ENCODE measurements at places on chromosomes 2 and 18.

DNA sequence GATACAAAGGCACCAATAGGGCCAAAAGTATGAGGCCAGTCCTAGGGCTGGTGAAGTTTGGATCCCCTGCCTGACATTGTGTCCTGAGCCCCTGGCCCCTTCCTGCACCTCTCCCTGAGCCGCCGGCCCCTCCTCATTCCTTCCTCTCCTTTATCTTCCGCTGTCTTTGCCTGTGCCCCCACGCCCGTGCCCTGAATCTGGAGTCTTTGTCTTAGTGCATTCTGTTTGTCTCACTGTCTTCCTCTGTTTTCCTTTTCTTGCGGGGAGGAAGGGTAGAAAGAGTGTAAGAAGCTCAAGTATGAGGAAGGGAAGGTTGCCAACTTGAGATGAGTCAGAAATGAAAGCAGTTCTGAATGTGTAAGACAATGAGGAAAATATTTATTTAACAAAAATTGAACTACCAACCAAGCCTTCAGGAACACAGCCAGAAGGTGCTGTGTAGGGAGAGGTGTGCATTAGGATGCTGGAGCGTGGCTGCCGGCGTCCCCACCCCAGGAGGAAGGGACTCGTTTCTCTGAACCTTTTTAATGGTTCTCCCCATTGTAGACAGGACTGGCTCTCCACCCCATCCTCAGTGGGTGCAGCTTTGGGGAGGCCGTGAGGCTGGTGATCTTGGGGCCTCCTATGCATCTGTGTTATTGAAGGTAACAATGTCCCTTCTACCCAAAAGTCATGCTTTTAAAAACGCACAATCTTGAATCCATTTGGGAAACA lies 133.1 kb downstream of the NEDD4L start:
- no peak overlapping the region for H3K4me3 ChIP-seq
- DNase-seq, result peak; percentile 48
- H3K27ac ChIP-seq, result no peak overlapping the region
- peaks cover 13% of the 10 kb centered on the region for H3K4me1 ChIP-seq

DNA sequence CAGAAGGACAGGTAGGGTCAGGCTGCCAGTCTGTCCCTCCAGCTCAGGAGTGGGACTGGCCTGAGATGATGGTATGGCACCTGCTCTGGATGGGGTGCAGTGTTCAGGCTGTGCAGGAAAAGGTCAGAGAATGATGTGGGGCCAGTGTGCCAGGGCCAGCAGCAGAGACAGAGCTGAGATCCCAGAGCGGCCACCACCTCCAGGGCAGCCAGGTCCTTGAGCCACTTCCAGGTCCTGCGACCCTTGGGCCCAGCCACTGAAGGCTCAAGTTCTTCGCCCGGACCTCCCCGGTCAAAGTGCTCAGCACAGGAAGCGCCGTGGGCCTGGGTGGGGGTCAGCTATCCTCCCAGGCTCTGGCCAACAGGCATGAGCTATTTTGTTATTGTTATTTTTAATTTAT lies 12.1 kb upstream of the ARMC9 start:
- H3K4me3 ChIP-seq, result no peak overlapping the region
- no peak overlapping the region for H3K27ac ChIP-seq
- peaks cover 19% of the 10 kb centered on the region for H3K4me1 ChIP-seq
- H3K27me3 ChIP-seq, result no peaks in the 10 kb centered on the region
- no peak for DNase-seq

DNA sequence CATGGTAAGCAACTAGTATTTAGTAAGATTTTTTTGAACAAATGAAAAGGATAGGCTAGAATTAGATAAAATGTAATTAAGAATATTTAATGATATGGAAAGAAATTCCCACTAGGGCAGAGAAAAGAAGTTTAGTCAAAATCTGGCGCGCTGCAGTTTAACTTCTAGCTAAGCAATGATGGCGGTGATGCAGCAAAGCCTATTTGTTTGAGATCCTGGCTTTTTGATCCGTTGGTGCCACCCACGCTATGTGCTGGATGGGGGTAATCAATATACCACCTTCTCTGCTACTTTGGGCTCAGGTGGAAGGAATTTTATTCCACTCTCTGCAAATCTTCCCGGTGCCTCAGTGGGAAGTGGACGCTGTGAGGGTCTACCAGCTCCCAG lies 421 bp upstream of the FAM171B start:
- H3K4me3 ChIP-seq, result peak overlapping the region; percentile 89
- DNase-seq, result no peak
- peaks cover 24% of the 10 kb centered on the region for H3K4me1 ChIP-seq
- H3K36me3 ChIP-seq, result no peaks in the 10 kb centered on the region

DNA sequence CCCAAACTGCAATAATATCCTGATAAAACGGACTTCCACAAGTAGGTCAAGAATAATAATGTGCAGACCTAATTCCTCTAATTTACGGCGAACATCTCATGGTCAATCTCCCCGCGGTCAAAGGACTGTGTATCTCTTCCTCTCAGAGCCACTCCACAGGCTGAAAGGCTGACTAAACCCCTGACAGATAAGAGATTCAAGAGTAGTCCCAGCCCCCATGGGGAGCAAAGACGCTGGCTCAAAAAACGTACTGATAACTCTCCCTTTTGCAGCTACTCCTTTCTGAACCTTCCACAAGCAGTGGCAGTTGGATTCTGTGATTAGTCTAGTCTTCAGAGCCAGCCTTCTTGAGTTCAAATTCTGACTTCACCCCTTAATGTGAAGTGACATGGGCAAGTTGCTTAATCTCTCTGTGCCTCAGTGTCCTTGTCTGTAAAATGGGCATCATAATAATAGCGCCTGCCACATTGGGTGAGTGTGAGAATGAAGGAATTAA lies 19.7 kb upstream of the IL18R1 start:
- H3K36me3 ChIP-seq, result no peaks in the 10 kb centered on the region
- H3K4me1 ChIP-seq, result no peaks in the 10 kb centered on the region
- no peak for DNase-seq
- no peak overlapping the region for H3K4me3 ChIP-seq

DNA sequence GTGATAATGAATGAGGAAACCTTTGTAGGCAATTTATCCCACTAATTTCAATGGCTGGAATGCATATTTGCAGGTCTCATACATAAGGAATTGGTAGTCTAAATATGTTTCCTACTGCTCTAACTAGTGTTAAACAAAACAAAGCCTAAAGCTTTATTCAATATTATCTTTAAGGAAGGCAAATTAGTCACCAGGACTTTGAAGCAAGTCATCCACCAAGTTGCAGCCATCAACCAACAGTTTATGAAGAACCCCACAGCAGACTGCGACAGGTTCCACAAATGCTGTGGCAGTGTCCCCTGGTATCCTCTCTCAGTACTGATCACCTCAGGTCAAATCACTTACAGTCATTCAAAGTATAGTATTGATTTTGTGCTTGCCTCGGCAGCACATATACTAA lies 181.5 kb upstream of the ZFP36L2 start:
- H3K4me1 ChIP-seq, result no peaks in the 10 kb centered on the region
- no peaks in the 10 kb centered on the region for H3K36me3 ChIP-seq
- DNase-seq, result no peak
- H3K4me3 ChIP-seq, result no peak overlapping the region
- no peaks in the 10 kb centered on the region for H3K27me3 ChIP-seq

DNA sequence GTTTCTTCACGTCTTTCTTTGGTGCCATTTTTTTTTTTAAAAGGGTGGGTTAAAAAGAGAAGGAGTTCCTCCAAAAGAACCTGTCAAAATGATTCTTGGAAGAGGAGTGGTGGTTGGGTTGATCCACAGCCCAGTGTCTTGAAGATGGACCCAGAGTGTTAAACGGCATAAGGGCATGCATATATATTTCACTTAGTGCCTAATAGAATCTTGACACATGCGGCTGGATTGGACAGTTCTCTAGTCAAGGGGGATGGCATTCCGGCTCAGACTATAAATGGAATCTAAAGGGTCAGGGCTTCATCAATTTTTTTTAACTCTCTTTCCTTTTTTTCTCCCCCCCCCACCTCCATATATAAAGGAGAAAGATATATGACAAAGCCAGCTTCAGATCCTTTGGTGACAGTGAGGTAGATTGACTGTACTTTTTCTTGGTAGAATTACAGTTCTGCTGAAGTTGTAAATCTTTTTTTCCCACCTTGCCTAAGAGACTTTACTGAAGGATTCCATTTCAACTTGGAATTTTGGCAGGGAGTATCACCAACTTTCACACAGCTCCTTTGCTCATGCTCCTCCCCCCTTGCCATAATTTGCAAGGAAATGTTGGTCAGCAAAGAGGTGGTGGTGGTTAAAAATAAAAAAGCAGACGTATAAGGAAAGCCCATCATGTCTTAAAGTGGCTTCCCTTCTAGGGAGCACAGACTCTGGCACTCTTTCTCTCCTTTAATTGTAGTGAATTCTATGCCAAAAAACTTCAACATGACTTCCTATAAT lies at the start of gene MYL1:
Gene MYL1 (minus strand): TSS at position 160 of the 774 bp plus-strand sequence. CDS start 132 bp downstream, at position 28.
- DNase-seq, result no peak
- no peaks in the 10 kb centered on the region for H3K4me1 ChIP-seq
- no peak within 1 kb of the TSS for H3K4me3 ChIP-seq
- H3K27me3 ChIP-seq, result no peaks in the 10 kb centered on the region

- H3K4me3 ChIP-seq, result no peak overlapping the region
- H3K36me3 ChIP-seq, result no peaks in the 10 kb centered on the region
- H3K27ac ChIP-seq, result no peak overlapping the region
- no peaks in the 10 kb centered on the region for H3K4me1 ChIP-seq
Observed at GRCh38 chr2:64792995-64793639, 139.4 kb upstream of the SERTAD2 start.

GRCh38 chr2:108082978-108083377 lies 96.7 kb downstream of the SLC5A7 start:
- H3K27me3 ChIP-seq, result no peaks in the 10 kb centered on the region
- DNase-seq, result no peak

- no peak for DNase-seq
- H3K27ac ChIP-seq, result no peak overlapping the region
- H3K4me3 ChIP-seq, result no peak overlapping the region
- peaks cover 4% of the 10 kb centered on the region for H3K4me1 ChIP-seq
Observed at GRCh38 chr2:23756593-23757292, 170.2 kb downstream of the ATAD2B start.

GRCh38 chr2:177669625-177670330 lies 277.2 kb downstream of the AGPS start:
- H3K36me3 ChIP-seq, result no peaks in the 10 kb centered on the region
- peaks cover 24% of the 10 kb centered on the region for H3K27me3 ChIP-seq
- peaks cover 32% of the 10 kb centered on the region for H3K4me1 ChIP-seq
- no peak overlapping the region for H3K27ac ChIP-seq
- DNase-seq, result no peak

All from neural progenitor cell (in vitro differentiated cells).